ENCODE measurements at places on chromosomes 13 and 19. TPM values are rescaled to one million over a fixed set of nuclear protein-coding genes. Genes with fewer than 3 reads are reported as not detected.

The PLEKHF1 gene
- 1.5 TPM for polyA plus RNA-seq

The GDF15 gene
- polyA plus RNA-seq: 9.8 TPM

DNA sequence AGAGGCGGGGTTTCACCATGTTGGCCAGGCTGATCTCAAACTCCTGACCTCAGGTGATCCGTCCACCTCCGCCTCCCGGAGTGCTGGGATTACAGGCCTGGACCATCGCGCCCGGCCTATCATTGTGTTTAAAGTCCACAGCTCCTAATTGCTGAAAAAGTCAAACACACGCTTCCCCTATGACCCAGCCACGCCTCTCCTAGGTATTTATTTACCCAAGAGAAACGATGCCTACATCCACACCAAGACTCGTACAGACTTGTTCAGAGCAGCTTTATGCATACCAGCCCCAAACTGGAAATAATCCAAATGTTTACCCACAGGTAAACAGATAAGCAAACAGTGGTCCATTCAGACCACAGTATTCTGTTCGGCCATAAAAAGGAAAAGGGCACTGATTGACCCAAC lies 15.1 kb downstream of the ZNRF4 start:
- DNase-seq: no peak

- DNase-seq: no peak
These were observed 3.0 kb downstream of the IRF2BP1 start for GRCh38 chr19:45882652-45883585.

GRCh38 chr19:29806098-29806866 lies 5.5 kb upstream of the CCNE1 start:
- DNase-seq: no peak

GRCh38 chr13:112836940-112837339 lies 132.1 kb upstream of the MCF2L start:
- DNase-seq: no peak

The TGFBR3L gene
- polyA plus RNA-seq: 1.1 TPM

GRCh38 chr19:29245215-29245614 lies 32.3 kb upstream of the UQCRFS1 start:
- no peak for DNase-seq

- DNase-seq: no peak
These were observed 24.9 kb upstream of the TPM4 start for GRCh38 chr19:16051254-16052025.

The IZUMO2 gene
- polyA plus RNA-seq: 0.37 TPM

GRCh38 chr19:34328982-34329381 lies 36.0 kb upstream of the GPI start:
- no peak for DNase-seq

DNA sequence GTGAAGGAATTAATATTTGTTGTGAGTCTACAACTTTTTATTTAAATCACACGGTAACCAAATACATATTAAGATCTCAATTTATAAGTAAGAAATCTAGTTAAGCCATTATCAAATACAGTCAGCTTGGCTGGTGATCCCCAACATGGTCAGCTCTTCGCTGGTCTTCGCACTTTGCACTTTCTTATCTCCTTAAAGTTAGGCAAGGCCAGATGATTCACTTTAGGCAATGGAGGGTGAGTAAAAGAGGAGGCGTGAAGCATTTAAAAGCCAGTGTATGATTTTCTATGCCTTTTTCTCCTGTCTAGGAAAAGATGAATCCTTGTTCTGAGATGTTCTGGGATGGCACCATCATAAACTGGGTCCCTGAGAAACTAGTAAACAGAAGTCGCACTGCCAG lies 793.7 kb upstream of the ARGLU1 start:
- DNase-seq: no peak

The CRX gene
- polyA plus RNA-seq: not detected

The VAV1 gene
- 1.7 TPM for polyA plus RNA-seq

GRCh38 chr13:38990693-38991092 lies at the start of gene STOML3:
Gene STOML3, minus strand, starts transcription at chr13:38990831. Its CDS starts 110 bp downstream, at chr13:38990721.
- DNase-seq: no peak

GRCh38 chr19:43504426-43505185 lies at the start of gene PHLDB3:
Gene PHLDB3, minus strand, starts transcription at chr19:43504746. Its CDS starts 628 bp downstream, at chr19:43504118.
- no peak for DNase-seq

DNA sequence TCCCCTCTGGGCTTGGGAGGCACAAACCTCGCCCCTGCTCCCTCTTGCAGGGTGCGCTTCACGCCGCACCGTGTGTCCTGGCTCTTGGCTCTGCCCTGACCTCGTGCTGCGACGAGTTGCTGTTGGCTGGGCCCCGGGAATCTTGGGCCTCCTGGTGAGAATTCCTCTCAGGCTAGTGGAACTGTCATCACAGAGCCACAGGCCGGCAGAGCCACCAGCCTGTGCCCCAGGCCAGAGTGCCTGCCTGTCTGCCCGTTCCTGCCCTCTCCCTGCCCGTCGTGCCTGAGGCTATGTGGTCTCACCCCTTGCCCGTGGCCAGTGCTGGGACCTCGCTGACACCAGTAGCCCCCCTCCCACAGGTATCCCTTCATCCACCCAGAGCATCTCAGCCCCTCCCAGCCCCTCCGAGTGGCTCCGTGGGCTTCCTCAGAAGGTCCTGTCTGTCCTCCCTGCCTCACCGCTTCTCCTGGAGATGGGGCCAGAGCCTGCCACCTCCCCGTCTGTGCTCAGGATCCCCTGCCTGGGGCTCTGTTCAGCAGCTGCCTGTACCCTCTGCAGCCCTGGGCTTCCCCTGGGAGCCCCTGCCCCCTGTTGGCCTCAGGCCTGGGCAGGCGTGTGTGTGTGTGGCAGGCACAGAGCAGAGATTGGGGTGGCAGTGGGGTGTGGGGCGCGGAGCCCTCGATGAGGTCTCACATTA lies 13.3 kb downstream of the NDUFB7 start:
- DNase-seq: no peak

- no peak for DNase-seq
These were observed 8.9 kb downstream of the CEBPA start for GRCh38 chr19:33293255-33294057.

- DNase-seq: no peak
These were observed 18.6 kb downstream of the FCGBP start for GRCh38 chr19:39915848-39916215.
